NCI-H460 (cell line): ENCODE measurements at places on chromosomes 12 and 14. TPM values are rescaled to one million over a fixed set of nuclear protein-coding genes. Genes with fewer than 3 reads are reported as not detected.

DNA sequence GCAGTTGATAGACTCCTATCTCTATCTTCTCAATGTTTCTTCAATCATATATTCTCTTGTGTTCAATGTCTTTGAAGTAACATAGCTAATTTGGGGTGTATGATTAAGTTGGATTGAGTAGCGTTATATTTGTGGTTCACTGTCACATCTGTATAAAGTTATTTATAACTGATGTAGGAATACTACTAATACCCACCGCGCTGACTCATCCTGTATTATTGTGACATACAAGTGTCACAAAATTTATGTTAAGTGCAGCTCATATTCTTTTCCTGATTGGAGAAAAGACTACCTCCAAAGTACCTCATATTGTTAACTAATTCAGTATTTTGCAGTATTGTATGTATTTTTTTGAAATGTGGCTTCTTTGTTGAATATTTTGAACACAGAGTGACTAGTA lies 940.8 kb downstream of the SLC6A15 start:
- DNase-seq, result no peak

- no peak for DNase-seq
Observed at GRCh38 chr12:673849-674248, 10.6 kb upstream of the NINJ2 start.

GRCh38 chr12:121799842-121800693 lies 3.7 kb upstream of the SETD1B start:
- DNase-seq, result peak; percentile 89

DNA sequence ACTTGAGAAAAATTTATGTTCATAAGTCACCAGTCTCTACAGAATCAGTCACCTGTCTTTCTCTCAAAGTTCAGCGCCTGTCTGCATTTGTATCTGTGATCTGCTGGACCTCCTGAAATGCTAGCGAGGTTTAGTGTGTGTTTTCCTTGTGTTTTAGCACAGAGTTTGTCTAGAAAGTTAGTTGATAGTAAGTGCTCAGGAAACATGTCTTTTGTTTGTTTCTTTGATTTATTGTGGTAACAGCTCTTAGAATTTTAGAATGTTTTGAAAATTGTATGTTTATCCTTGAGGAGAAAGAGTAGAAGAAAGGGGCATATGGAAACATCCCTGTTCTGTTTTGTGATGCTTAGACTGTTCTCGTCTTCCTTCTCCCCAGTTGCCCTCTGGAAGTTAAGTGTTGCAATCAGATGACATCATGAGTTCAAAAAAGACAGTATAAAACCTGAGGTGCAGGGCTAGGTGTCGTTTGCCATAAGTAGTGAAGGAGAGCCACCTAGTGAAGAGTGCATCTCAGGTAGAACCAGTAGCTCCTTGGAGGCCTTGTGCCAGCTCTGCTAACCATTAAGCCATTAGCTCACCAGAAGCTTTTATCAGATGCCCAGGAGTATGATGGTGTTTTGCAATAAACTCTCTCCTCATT lies 44.8 kb downstream of the FBXW8 start:
- DNase-seq, result peak; percentile 4

- DNase-seq, result no peak
Observed at GRCh38 chr12:69901221-69901905, 76.3 kb downstream of the MYRFL start.

CCDC177 gene
- total RNA-seq, result not detected in 2 replicates

GPR135 gene
- total RNA-seq, result 6.7 and 9.1 TPM in 2 replicates
